Activated naive CD4-positive, alpha-beta T cell (primary cell): ENCODE measurements at places on chromosomes 16 and 17.

GRCh38 chr17:48441231-48441711 is 11.3 kb upstream of the SKAP1 start:
- no peak for DNase-seq

DNA sequence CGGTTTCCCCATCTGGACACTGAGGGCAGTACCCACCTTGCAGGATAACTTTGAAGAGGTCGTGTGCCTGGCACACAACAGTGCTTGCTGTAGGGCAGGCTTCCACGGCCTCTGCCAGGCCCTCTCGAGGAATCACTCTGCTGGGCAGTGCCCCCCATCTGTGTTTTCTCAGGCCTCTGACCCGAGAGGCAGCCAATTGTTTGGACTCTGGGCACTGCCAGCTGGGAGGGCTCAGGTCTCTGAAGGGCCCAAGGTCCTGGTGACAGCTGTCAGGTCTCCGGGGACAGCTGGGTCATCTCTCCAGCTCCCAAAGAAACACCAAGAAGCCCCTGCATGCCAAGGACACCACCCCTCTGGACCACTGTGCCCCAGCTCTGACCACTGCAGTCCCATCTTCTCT is 1.0 kb upstream of the RAB26 start:
- no peak for DNase-seq

- DNase-seq: no peak
These were observed 1.4 kb downstream of the SARM1 start for GRCh38 chr17:28372945-28373274.

GRCh38 chr16:79444572-79444971 is 156.0 kb downstream of the MAF start:
- DNase-seq: no peak

DNA sequence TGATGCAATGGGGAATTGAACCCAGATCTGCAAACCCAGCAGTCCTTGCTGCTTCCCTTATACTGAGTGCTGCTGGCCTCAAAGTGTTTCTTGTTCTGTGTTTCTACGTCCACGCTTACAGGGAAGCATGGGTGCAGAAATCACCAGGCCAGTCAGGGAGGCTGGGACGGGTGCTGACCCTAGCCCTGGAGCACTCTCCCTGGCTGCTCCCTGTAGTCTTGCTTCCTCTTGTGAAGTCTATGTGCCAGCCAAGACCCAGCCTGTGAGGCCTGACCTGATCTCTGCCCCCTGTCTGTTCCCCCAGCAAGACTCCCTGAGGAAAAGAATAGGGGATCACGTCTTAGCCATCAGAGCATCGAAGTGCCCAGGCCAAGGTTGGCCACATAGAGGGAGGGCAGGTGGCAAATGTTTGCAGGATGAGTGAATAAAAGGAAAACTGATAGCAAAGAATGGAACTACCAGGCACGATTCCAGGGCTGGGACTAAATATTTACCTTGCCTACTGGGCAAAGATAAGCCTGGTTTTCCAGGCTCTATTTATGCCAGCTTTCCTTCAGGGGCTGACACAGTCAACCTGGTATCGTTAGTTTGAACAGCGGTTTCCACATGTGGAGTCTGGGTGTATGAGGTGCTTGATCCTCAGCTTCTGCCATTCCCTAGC is 41.2 kb upstream of the RHOT1 start:
- DNase-seq: no peak

DNA sequence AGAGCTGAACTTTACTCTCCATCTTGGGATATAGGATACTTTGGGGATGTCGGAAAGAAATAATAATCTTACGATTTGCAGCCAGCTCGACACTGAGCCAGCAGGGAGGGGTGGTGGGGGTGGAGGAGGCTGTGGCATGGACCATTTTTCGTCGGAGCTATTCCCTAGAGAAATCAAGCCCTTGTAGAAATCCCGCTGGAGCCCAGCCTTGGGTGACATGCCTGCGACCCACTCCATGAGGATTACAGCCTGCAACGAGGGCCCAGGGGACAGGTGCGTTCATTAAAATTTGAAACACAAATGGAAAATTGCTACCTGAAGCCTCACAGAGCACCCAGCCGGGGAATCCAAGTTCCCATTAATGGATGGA is 82.8 kb upstream of the GSE1 start:
- no peak for DNase-seq

- no peak for DNase-seq
These were observed 3.7 kb upstream of the TMEM231 start for GRCh38 chr16:75559564-75560372.

DNA sequence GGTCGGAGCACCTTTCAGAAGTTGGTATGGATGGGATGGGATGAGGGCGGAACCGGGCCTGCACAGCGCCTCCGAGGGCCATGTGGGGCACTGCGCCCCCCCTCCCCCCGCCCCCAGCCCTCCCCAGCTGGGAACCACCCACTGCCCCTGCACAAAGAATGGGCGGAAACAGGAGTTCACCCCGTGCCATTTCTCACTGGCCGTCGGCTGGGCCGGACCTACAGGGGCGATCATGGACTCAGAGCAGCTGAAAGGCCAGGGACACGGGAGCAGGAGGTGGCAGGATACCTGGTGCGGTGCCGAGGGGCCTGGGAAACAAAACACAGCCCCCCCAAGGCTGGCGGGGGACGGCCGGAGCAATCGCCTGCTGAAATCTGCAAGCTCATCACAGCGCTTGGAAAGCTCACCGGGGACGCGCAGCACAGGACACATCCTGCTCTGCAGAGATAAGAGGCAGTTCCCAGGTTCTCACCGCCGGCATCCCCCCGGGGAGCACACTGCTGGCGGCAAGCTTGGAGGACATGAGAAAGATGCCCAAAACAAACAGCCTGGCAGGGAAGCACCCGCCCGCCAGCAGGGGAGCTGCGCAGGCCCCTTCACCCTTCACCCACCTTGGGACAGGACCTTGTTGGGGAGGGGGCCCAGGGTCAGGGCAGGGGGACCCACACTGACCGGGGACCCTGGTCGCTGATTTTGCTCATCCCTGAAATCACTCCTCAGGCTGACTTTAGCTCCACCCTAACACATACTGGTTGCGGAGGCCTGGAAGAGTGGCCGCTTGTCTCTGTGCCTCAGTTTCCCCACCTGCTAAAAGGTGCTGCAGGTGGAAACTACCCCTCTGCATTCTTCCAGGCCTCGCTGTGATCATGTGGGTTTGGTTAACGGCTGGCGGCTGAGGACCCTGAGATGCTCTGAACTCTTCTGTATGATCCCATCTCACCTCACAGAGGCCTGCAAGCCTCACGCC is 263.9 kb downstream of the C16orf95 start:
- no peak for DNase-seq

- DNase-seq: no peak
These were observed 9.6 kb upstream of the SLC38A8 start for GRCh38 chr16:84052071-84052622.

DNA sequence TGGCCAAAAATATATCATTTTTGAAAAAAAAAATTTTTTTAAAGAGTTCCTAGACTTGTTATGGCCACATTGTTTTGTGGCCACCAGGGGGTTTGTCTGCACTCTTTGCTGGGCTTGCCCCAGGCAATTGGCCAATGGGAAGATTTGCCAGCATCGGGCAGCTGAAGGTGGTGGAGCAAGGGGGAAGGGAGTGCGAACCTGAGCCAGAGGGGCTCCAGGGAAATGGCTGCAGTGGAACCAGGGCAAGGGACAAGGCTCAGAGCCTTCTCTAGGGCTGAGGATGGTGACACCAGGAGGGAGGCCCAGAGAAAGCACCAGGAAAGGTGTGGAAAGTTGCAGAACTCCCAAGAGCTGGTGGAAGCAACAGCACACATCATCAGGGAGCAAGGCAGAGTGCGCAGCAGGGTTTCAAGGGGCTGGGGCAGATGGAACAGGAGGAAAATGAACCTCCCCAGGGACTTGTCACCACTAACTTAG is 15.5 kb upstream of the CMIP start:
- no peak for DNase-seq
